Dermis microvascular lymphatic vessel endothelial cell (primary cell): ENCODE measurements at places on chromosomes 5 and 9. TPM values are rescaled to one million over a fixed set of nuclear protein-coding genes. Genes with fewer than 3 reads are reported as not detected.

Gene TAF11L5
- total RNA-seq, result not detected in 2 replicates

Gene MYMK
- total RNA-seq, result not detected in 2 replicates

Gene PALM2AKAP2
- under 0.01 TPM in 2 replicates for total RNA-seq

Gene ASTN2
- total RNA-seq, result 1.9 and 3.0 TPM in 2 replicates

Gene TAS2R1
- total RNA-seq, result not detected in 2 replicates

Gene DEPDC1B
- total RNA-seq, result 4.4 and 9.9 TPM in 2 replicates

Gene SNAPC3
- 20.3 and 29.8 TPM in 2 replicates for total RNA-seq

Gene PRDM9
- total RNA-seq, result not detected in 2 replicates

Gene IL13
- not detected in 2 replicates for total RNA-seq

Gene SNX30
- total RNA-seq, result 5.9 and 9.7 TPM in 2 replicates

Gene OTULINL
- 0.26 and 1.1 TPM in 2 replicates for total RNA-seq

Gene EIF4EBP3
- 1.3 and 2.3 TPM in 2 replicates for total RNA-seq

Gene C5orf52
- not detected in 2 replicates for total RNA-seq

Gene RAD1
- total RNA-seq, result 18.3 and 28.1 TPM in 2 replicates

Gene CDKN2B-AS1
- total RNA-seq, result 0.76 and 1.4 TPM in 2 replicates

Gene ORM1
- total RNA-seq, result not detected in 2 replicates

Gene LTC4S
- total RNA-seq, result 0.39 and 0.63 TPM in 2 replicates

Gene MAST4
- 14.2 and 25.4 TPM in 2 replicates for total RNA-seq

Gene SGCD
- 0.64 and 6.2 TPM in 2 replicates for total RNA-seq

Gene MEIKIN
- total RNA-seq, result not detected in 2 replicates

Gene C9
- total RNA-seq, result under 0.01 and 0.25 TPM in 2 replicates

Gene UBLCP1
- 10.3 and 11.3 TPM in 2 replicates for total RNA-seq
